ENCODE measurements at places on chromosomes 6 and 20.

DNA sequence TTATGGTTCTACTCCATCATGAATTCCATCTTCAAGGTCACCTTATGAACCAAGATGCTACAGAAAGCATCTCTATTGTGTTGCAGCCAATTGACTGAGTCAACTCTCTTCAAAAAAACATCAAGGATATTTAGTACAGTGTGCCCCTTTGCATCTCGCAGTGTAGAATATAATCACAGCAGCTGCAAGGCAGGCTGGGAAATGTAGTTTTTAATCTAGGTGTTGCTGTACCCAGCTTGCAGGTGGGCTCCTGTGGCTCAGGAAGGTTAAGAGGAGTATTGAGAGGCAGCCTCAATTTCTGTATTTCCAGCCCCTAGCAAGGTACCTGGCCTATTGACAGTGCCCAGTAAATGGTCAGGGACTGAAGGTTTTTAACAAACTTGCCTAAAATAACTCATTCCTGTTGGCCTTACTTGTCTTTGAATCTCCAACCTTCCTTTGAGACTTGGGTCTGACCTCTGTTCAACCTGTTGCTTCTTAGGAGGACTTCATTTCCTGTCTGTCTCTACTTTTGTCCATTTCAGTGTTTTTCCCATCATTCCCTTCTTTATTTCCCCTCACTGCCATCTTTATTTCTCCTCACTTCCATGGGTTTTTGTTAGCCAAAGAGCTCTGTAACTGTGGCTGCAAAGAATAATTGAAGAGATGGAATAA is 150.5 kb downstream of the DNAH8 start:
- no peak for DNase-seq

DNA sequence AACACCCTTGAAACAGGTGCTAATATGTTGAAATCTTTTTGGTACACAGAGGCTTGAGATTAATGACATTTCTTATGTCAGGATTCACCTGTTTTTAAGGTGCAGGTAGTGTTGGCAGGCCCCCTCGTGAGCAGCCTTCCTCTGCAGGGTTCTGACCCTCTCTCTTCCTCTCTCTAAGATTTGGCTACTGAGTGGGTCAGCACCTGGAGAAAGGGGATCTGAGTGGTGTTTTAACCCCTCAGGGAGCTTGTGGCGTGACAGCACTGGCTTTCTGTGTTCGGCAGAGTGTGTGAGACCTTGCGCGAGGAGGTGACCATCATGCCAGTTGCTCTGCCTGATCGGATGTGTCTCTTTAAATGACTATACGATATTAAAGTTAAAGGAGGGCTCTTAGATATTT is 37.1 kb downstream of the HIVEP1 start:
- no peak for DNase-seq

DNA sequence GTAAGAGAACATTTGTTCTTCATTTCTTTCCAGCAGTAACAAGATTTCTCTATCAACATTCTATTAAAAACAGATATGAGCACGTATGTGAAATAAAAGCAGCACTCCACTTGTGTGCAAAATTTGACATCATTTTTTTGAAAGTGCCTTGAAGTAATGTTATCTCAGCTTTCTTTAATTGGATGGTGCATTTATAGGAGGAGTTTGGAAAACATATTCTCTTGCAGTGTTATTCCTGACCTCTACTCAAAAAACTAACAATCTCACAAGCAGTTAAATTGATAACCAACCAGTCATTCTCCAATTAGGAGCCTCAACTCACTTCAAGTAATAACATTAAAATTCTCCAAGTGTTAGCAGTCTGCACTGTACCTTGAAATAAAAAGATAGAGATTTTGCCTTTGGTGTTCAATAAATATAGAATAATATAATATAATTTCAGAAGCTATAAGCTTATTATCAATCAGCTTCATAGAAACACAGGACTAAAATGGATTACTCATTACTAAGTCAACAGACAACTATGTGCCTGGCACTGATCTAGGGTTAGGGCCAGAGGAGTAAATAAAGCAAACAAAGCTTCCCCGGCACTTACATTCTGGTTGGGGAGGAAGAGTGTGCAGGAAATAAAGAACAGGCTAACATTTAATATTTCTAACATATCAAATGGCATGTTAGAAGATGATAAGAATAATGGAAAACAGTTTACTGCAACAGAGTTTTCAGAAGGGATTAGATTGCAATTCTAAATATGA is 149.0 kb upstream of the SGK1 start:
- no peak for DNase-seq

DNA sequence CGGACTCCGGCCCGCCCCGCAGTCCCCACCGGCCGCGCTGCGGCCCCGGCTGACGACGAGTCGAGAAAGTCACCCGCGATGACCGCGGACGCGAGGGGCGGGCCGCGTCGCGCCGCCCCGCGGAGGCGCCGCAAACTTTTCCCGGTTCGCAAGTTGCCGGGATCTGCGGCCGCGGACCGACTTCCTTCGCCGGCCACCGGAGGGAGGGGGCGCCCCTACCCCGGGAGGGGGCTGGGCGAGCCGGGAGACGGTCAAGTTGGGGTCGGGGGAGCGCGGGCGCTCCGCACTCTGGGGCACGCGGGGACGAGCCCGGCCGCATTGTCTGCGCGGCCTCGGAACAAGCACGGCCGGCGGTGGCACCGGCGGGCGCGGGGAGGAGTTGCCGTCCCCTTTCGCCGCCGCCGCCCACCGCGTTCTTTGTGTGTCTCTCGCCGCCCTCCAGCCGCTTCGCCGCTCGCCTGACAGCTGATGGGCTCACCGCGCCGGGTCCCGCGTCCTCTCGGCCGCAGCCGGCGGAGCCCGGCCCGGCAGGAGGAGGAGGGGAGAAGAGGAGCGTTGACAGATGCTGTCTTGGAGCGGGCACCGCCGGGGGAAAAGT is 131.6 kb downstream of the OGFRL1 start:
- DNase-seq, result no peak

DNA sequence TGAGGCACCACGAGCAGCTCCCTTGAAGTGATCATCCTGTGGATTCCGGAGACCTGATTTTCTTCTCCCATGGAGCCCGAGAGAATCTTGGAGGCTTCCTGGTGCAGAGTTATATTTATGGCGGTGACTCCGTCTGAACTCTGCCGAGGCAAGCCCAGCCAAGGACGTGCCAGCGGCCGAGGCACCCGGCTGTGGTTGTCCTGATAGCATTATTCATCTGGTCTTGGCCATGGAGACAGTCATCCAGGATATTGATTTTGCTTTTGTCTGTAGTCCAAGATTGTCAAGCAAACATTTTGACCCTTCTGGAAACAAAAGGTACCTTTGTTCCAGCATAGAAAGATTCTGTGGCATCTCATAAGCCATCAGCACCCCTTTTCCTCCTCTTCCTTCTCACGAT is 163.3 kb downstream of the SCML4 start:
- DNase-seq, result no peak

GRCh38 chr20:1784586-1784985 is 110.6 kb upstream of the SIRPA start:
- no peak for DNase-seq

DNA sequence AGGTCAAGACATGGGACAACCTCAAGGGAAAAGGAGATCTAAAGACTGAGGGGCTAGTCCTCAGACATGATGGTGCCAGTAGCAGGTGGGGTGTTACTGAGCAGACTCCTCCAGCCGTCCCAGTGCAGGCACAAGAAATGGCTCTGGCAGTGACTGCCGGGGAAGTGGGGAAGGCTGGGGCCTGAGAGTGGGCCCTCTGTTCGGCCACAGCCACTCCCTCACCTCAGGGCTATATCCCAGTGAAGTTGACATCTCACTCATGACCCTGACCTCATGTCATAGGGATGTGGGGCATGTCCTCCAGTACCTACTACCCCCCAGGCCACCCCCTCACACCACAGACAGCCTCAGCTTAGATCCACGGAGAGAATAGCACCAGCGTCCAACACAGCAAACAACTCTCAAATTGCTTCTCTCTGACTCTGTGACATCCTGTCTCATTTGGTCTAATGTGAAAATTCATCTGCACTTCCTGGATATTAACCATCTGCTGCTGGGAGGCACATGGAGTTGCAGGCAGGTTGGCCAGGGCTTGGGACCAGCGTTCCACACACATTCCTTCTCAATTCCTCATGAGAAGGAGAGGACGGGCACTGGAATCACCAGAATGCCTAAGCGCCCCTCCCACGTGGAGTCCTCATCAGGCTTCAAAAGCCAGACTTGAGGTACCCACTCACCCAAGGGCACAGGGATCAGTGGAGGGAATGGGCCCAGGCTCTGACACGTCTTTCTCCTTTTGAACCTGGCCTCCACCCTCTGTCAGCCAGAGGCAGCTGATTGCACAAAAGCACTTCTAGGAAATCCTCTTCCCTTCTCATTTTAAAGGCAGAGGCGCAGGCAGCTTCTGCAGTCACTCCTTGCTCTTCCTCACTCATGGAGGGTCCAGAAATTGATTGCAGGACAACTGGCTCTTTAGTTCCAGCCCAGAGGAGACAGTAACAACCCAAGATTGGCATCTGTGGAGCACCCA is 163.6 kb upstream of the CST7 start:
- no peak for DNase-seq

GRCh38 chr6:134714113-134714512 is 235.8 kb downstream of the ALDH8A1 start:
- DNase-seq, result no peak

- DNase-seq, result no peak
Observed at GRCh38 chr6:34663831-34664255, 32.7 kb downstream of the ILRUN start.

- no peak for DNase-seq
Observed at GRCh38 chr20:37935435-37935834, 32.5 kb downstream of the VSTM2L start.

DNA sequence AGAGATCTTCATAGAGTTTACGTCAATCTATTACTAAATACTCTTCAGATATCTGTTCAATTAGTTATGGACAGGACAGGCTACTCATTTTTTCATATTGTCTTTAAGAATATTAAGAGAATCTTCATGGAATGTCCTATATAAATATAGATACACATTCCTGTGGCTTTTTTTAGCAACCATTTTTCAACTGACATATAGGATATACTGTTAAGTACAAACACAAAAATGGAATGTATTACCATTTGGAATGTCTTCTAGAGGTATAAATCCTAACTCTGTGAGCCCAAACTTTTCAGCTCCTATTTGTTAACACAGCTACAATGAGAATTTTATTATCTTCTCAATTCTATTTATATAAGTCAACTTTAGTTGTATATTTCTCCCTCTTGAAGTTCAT is 239.6 kb upstream of the DEFB112 start:
- DNase-seq, result no peak

GRCh38 chr20:61531553-61532345 is 279.7 kb downstream of the CDH4 start:
- no peak for DNase-seq

- DNase-seq, result no peak
Observed at GRCh38 chr20:13054011-13054410, 45.2 kb downstream of the SPTLC3 start.

DNA sequence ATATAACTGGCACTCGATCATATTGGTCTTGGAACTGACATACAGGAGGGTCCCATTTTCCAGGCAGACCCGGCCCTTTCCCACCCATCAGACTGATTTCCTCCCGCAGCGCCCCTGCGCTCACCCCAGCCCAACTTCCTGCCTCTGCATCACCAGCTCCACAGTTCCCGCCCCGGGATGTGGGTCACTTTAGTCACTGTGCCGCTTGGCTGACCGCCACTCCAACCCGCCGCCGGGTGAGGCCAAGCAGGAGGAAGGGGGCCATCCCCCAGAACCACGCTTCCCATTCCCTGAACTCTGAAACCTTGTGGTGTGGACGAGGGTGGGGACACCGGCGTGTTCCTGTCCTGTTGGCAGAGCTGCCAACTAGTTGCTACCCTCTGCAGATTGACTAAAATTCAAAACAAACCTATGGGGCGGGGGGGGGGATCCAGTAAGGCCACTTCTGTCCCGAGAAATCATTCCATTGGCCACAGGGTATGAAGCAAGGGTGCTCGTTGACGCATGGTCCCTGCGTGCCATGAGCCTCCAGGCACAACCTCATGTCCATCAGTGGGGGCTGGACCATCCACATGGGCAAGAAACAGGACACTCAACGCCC is 12.3 kb downstream of the TGM2 start:
- no peak for DNase-seq

DNA sequence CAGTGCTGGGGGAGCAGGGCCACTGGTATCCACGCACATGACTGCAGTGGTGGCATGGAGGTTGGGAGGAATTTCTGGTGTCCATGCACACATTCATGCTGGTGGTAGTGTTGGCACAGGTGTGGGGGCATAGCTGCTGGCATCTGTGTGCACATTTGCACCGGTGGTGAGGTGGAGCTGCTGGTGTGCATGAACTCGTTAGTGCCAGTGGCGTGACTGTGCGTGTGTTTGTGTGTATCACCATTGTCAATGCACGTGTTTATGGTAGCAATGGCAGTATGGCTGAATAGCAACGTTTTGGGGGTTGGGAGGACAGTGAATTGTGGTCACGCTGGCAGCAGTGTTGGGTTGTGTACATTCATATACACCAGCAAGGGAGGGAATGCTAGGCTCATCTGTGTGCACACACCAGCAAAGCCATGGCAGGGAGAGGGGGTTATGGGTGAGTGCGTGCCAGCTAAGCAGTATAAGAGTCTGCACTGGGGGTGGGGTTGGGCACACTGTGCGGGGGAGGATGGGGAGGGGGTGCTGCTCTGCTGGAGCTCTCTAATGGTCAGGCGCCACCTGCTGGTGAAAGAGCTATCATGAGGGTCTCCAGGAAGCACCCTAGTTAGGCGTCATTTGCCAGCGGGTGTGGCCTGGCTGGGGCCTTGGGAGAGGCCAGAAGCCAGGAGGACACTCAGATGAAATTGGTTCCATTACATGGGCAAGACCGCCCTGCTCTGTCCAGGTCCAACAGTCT is 626.1 kb upstream of the ID4 start:
- DNase-seq, result no peak

DNA sequence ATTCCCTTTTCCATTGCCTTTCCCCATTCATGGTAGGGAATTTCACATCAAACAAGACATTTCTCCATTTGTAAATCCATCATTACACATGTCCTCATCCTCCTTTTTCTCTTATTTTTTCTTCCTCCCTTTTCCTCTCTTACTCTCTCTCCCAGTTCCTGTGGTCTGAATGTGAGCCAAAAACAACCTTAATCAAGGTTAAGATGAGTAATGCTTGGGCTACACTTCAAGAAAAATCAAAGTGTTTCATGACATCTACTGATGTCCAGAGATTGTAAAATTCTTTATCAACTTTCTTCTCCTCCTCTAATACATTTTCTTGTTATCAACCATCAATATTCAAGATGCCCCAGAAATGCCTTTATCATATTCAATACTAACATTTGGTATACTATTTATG is 208.0 kb upstream of the PRND start:
- no peak for DNase-seq

DNA sequence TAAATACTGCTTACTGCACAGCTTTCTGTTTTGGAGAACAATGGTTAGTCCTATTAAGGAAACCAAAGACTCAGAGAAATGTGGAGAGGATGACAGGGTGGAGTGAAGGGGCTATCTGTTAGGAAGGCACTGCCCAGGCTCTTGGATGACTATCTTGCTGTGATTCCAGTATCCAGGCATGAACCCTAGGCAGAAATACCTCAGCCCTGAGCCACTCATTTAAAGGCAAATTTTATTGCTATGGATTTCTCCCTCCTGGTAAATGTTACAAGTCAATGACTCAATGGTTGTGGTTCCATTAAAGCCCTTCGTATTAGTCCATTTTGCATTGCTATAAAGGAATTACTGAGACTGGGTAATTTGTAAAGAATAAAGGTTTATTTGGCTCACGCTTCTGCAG is 25.9 kb downstream of the ADGRF4 start:
- no peak for DNase-seq

GRCh38 chr6:33722103-33722623 is 10.7 kb upstream of the UQCC2 start:
- no peak for DNase-seq
